Stimulated activated CD4-positive, alpha-beta T cell treated with anti-CD3 and anti-CD28 coated beads, Interleukin-4, amount 100 ng/mL, for 4 hours (primary cell): ENCODE measurements at places on chromosomes 13 and 19.

DNA sequence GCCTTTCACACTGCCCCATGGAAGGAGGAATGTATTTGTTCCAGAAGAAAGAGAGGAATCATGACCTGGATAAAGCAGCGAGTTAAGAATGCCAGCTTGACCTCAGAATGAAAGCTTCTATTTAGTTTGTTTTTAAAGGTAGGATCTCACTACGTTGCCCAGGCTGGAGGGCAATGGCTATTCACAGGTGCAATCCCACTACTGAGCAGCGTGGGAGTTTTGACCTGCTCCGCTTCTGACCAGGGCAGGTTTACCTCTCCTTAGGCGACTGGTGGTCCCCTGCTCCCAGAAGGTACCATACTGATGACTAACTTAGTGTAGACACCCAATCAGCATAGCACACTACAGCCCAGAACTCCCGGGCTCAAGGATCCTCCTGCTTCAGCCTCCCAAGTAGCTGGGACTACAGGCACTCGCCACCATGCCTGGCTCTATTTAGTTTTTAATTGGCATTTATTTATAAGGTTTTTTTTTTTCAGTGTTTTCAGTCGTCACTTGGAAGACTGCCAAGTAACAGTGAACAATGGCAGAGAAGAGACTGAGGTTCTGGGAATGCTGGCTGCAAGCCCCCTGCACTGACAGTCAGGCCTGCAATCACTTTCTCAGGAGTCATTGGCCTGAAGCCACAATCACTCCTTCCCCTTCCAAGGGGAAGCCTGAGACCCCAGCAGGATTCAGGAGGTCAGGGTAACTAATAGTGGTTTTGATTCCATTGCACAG lies 73.1 kb downstream of the EPS15L1 start:
- no peak for DNase-seq

DNA sequence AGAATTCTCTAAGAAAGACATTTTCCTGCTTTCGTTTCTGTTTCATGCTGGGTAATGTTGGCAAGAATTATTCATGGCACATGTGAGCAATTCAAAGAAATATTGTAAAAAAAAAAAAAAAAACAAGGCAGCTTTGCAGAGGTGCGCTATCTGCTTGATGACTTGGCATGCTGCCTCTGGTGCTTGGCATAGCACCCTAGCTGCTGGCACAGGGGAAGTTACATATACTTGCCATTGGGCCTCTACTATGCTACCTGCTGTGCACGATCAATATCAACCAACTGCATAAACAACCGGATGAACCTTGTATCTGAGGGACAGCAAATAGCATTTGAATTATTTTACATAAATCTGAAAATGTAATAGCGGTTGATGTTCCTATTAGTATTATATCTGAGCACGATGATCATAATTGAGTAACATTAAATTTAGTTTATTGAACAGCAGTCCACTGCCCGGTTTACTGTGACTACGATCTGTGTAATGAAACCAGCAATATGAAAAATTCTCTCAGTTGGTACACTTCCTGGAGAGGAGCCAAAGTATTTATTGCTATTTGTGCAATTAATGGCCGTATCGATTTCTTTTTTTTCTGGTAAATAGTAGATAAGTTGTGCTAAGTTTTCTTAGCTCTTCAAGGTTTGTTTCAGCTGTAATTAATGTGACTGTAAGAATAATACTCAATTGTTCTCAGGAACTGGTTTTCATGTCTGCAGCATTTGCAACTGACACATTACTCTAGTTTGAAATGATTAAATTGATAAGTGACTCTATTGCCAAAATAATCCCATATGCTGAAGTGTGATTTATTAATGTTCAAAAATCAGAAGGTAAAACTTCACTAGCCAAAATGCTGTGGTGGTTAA lies 717.3 kb downstream of the DACH1 start:
- DNase-seq: no peak

- DNase-seq: no peak
Observed at GRCh38 chr13:109870696-109871370, 84.5 kb upstream of the IRS2 start.

GRCh38 chr19:19642506-19643157 lies 825 bp downstream of the GMIP start:
- peak; percentile 35 for DNase-seq

DNA sequence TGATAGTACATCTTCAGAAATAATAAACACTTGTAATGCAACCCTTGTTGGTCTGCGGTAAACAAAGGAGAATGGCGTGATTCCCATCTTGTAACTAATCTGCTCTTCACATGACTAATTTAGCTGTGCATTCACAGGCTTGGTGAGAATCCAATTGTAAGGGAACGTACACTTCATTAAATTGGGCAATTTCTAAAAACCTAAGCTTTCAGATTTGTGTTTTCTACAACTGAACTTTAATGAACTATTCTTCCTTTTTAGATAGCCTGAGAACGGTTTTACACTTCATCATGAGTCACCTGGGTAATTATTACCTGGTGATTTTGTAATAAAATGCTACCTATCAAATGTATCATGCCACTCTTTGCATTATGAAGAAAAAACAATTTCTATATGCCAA lies 306.9 kb downstream of the KLF5 start:
- no peak for DNase-seq

GRCh38 chr19:34759218-34759917 lies 13.6 kb downstream of the ZNF599 start:
- DNase-seq: no peak

DNA sequence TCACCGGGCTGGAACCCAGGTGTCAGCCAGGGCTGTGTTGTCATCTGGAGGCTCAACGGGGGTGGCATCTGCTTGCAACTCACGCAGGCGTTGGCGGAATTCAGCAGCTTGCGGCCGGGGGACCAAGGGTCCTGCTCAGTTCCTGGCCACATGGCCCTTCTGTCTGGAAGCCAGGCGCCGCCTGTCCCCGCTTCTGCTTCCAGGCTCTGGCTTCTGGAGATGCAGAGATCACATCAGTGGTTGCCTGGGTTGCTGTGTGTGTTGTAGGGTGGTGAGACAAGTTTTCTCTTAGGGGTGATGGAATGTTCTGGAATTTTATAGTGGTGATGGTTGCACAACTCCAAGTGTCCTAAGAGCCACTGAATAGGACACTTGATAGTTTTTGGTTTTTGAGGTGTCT lies 5.0 kb downstream of the ADAT3 start:
- DNase-seq: no peak

DNA sequence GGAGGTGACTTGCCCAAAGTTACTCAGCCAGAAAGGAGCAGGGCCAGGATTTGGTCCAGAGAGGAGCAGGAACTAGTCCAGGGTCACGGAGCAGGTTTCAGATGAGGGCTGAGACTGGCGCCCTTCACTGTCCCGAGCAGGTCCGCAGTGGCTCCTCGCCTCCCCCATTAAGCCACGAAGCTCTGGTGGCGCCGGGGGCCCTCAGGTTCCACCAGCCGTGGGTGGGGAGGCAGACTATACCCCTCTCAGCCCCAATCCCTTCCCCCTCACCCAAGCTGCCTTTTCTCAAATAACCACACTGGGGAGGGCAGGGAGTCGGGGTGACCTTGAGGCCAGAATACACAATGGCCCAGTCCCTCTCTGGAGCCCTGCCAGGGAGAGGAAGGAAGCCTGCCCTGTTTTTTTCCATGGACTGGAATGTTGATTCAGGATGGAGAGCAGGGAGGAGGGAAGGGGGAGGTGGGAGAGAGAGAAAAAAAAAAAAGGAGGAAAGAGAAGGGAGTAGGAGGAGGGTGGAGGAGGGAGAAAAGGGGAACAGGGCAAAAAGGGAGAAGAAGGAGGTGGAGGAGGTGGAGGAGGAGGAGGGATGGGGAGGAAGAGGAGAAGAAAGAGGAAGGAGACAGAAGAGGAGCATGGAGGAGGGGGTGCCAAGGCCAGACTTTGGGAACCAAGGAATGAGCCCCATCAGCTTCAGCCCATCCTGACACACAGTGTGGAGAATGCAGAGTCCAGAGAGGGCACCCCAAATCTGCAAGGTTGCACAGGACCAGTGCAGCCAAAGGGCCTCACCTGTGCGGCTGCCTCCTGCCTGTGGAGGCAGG lies 19.7 kb downstream of the CEACAM16 start:
- DNase-seq: no peak

GRCh38 chr19:17866312-17866963 lies 5.3 kb upstream of the SLC5A5 start:
- DNase-seq: no peak

DNA sequence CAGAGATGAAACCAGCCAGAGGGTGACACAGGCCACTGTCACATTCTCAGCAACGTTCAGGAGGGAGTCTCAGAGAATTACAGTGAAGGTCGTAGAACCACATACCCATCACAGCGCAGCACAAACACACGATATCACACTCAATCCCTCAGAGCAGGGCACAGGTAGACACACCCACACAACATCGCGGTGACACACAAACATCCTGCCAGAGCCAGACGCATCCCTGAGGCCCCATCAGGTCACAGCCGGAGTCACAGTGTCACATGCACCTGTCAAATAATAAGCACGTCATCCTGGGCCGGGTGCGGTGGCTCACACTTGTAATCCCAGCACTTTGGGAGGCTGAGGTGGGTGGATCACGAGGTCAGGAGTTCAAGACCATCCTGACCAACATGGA lies 17.5 kb downstream of the ELAVL3 start:
- no peak for DNase-seq

- DNase-seq: no peak
Observed at GRCh38 chr13:62850331-62850730, 1434.7 kb upstream of the PCDH20 start.

DNA sequence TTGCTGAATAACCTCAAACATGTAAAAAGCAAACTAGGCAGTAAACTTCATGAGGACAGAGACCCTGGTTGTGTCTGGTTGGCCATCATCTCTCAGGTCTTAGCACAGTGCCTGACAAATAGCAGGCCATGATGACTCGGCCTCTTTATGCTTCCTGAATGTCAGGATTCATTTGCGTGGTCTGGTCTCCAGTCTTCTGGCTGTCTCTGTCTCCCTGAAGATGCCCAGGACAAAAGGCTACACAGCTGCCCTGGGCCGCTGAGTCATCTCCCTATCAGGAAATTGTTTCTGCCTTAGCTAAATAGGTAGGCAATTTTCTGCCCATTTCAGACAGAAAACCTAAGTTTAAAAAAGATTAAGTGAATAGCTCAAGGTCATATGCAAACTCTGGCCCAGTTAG lies 84.1 kb upstream of the FNDC3A start:
- no peak for DNase-seq

DNA sequence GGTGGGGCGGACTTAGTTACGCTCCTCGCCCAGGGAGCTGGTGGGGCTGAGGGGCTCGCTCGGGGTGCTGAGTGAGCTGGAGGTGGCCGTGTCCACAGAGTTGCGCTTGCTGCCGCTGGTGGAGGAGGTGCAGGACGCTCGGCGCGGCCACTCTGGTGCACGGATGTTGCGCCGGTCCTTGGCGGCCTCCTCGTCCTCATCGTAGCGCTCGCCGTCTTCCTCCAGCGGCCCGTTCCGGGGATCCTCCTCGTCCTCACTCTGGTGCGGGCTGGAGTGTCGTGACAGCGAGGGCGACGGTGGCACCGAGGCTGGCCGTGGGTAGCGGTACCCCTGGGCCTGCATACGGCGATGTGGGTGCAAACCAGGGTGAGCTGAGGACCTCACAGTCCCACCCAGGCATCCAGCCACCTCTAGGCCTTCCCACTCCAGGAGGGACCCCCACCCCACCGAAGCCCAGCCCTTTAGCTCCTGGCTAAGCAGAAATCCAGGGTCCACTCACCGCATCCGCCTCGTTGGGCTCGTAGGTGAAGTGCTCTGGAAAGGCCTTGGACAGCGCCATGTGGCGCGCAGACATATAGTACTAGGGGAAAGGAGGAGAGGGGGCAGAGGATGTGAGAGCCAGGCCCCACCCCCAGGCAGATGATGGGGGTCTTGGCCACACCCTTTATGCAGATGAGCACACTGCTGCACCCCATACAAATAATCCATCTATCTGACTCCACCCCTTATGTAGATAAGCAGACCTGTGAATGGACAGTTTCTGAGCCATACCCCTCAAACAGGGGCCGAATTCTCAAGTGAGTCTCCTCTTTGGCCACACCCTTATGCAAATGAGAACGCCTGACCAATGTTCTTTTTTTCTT lies 4.4 kb downstream of the FTL start:
- no peak for DNase-seq

- DNase-seq: no peak
Observed at GRCh38 chr13:41497436-41497835, 40.1 kb downstream of the RGCC start.
